ENCODE measurements at places on chromosomes 12 and 14.

DNA sequence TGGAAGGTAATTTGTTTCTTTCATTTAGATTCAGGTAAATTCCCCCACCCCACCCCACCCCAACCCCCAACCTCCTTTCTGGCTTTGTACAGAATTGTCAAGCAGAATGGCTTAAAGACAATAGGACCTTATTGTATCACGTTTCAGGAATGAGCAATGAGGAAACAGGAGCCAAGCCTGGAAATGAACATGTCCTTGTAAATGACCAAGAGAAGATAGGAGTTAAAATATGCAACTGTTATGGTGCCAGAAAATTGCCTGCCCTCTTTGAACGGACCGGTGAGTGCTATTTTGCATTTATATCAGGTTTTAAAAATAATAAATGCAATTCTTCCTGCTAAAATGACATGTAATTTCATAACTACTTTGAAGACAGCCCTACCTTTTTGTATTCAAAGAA lies 141.6 kb upstream of the PELI2 start:
- no peak for DNase-seq

- no peak for DNase-seq
Observed at GRCh38 chr12:93616584-93617101, 44.2 kb downstream of the SOCS2 start.

- no peak for DNase-seq
Observed at GRCh38 chr12:26711569-26711968, 121.4 kb downstream of the ITPR2 start.

DNA sequence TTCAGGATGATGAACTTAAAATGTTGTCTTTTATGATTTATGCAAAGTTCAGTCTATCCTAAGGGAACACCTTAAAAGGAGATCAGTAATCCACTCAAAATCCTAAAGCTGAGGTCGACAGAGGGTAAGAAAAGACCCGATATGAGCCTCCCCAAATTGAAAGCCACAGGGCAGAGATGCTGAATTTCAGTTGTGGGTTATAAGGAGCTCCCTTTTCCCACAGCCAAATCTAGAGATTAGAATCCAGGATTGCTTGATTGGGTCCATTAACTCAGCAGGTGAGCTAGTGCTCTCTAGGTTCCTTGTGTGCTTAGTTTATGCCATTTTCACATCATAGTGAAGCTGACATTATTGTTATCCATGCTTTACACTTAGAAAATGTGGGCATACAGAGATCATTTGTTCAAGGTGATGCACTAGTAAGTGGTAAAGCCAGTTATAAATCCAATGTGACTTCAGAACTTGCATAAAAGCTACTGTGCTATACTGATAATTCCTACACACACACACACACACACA lies 417.5 kb downstream of the TMEM117 start:
- DNase-seq = no peak

DNA sequence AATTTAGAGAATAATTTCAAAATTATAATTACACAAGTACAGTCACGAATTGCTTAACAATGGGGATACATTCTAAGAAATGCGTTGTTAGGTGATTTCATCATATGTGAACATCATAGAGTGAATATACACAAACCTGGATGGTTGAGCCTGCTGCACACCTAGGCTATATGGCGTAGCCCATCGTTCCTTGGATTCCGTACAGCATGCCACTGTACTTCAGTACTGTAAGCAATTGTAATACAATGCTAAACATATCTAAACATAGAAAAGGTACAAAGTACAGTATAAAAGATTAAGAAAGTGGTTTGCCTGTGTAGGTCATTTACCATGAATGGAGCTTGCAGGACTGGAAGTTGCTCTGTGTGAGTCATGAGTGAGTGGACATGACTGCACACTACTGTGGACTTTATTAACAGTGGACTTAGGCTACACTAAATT lies 286.2 kb downstream of the CACNA1C start:
- no peak for DNase-seq

- DNase-seq = no peak
Observed at GRCh38 chr14:22184830-22185168, 404.2 kb downstream of the DAD1 start.

DNA sequence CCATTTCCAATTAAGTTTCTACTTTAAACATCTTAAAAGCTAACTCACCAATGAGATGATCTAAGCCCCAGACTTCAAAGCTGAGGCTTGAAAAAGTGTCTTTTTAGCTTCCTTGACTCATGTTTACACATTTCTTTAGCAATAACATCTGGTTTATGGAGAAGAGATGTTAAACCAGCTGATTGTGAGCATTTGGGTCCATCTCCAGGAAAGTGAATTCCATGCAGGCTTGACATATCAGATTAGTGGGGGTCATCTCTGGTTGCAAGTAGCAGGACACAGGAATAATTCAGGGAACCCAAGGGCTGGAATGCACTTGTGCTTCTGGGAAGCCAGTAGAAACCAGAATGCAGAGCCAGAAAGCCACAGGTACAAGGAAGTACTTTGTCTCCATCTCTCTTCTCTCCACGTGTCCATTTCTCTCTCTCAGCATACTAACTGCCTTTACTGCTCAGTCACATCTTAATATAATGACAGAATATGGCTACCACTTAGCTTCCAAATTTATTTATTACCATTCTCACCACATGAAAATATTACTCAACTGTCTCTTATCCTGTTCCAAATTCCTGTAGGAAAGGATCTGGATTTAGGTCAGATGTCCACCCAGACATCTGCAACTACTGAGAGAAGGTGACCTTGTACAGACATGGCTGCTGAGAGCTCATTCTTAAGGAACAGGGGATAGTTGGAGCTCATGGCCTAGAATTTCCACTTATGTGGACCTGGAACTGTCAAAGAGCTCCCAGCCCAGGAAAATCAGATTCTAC lies 104.4 kb downstream of the SCN8A start:
- no peak for DNase-seq

DNA sequence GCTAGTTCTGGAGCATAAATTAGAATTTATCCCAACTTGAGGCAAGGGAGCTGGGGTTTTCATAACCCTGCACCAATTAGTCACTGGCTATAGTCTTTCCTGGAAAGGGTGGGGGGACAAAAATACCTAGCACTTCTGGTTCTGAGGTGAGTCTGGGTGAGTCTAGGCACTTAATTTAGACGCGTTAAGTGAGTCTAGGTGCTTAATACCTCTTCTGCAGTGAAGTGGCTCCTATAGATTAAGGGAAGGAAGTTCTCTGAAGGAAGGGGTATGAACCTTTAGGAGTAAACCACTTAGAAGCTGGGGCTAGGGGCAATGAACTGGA lies 251.7 kb downstream of the EFCAB11 start:
- DNase-seq = no peak

- DNase-seq = no peak
Observed at GRCh38 chr12:106994579-106995220, 7.8 kb upstream of the MTERF2 start.

GRCh38 chr12:51630986-51631385 lies 40.0 kb downstream of the SCN8A start:
- no peak for DNase-seq

GRCh38 chr12:24921251-24922038 lies 27.5 kb downstream of the BCAT1 start:
- no peak for DNase-seq

GRCh38 chr14:69468949-69469348 lies 15.6 kb upstream of the PLEKHD1 start:
- DNase-seq = no peak

DNA sequence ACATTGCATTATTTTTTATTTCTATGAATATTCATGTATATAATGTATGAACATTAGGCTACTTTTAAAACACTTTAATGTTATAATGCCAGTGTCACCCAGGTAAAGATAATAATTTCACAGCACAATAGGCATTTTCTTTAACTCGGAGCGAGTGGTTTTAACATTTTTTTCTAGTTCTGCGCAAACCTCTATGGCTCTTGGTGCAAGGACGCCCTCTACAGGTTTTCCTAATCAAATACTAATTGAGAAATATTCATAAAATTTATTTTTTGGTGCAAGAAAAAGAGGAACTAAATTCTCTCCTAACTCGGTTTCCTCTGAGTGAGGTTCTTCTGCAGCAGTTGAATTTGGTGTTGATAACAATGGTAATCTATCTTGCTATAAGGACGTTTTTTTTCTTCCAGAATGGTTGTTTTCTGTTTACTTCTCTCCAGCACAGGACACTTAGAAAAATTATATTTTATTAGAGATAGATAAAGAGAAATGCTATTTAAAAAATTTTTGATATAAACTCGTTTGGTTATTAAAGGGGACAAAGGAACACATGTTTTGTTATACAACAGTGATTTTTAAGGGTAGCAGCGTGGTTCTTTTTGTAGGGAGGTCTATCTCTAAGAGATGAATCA lies 2.4 kb upstream of the WIF1 start:
- no peak for DNase-seq

GRCh38 chr12:108257004-108257403 lies 82.1 kb downstream of the CMKLR1 start:
- no peak for DNase-seq

DNA sequence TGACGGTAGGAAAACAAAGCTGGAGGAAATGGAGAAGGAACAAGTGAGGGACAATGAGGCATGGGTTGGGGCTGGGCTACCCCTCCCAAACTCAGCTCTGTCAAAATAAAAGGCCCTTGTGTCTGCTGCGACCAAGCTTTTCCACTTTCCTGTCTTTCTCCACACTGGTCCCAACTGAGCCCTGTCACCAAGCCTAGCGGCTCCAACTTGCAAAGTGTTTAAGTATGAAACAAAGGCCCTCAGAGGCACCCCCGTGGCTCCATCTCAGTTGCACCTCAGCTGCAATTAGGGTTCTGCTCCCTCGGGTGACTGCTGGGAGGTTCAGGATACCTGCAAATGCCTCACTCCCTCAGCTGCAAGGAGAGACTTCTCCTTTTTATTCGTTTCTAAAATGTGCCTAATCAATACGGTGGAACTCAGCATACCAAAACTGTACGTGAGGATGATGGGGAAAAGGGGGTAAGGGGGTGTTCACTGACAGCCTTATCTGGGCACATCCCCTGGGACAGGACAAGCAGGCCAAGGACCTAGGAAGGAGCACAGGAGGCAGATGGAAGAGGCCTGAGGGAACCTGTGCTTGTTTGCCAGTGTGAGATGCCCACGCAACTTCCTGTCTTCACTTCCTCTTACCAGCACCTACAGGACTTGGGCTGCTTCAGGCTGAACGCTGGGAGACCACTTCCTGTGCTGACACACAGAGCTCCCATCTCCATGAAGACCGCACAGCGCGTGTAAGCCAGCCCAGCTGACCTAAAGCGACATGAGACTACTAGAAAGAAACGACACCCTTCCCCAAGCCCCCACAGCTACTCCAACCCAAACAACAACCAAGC lies 8.9 kb downstream of the VAMP1 start:
- no peak for DNase-seq

DNA sequence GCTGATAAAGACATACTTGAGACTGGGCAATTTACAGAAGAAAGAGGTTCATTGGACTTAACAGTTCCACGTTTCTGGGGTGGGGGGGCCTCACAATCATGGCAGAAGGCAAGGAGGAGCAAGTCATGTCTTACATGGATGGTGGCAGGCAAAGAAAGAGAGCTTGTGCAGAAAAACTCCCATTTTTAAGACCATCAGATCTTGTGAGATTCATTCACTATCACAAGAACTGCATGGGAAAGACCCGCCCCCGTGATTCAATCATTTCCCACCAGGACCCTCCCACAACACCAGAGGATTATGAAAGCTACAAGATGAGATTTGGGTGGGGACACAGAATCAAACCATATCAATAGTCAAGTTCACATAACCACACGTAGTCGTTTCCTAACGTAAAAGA lies 85.5 kb downstream of the USP15 start:
- no peak for DNase-seq

GRCh38 chr12:108099778-108100489 lies 29.2 kb upstream of the WSCD2 start:
- DNase-seq = no peak

DNA sequence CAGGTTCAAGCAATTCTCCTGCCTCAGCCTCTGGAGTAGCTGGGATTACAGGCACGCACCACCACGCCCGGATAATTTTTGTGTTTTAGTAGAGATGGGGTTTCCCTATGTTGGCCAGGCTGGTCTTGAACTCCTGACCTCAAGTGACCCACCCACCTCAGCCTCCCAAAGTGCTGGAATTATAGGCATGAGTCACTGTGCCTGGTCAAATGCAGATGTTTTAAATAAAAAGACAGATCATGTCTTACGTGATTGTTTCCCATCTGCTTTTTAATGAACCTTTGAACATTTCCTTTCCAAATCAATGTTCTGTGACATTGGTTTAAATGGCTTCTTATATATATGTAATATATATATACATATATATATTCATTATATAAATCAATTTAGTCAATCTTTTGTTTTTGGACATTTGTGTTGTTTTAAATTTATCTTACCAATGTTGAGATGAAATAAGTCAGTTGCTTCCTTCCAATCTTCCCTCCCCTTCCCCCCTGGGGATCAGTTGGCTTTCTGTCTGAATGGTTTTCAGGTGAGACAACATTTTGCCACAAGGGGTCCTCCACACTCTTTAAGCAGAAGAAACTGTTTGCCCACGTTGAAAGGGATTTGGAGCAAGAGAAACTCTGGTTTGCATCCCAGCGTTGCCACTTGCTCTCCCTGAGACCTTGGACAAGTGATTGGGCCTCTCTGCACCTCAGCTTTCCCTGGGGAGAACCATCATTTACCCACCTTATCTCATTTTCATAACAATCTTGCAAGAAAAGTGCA lies 47.6 kb upstream of the RBM19 start:
- DNase-seq = no peak

GRCh38 chr12:49548822-49549648 lies 10.2 kb downstream of the KCNH3 start:
- no peak for DNase-seq

- no peak for DNase-seq
Observed at GRCh38 chr14:73591690-73592449, at the start of gene ACOT4. Gene ACOT4, plus strand, starts transcription at chr14:73591873. Its CDS starts 87 bp downstream, at chr14:73591960.

DNA sequence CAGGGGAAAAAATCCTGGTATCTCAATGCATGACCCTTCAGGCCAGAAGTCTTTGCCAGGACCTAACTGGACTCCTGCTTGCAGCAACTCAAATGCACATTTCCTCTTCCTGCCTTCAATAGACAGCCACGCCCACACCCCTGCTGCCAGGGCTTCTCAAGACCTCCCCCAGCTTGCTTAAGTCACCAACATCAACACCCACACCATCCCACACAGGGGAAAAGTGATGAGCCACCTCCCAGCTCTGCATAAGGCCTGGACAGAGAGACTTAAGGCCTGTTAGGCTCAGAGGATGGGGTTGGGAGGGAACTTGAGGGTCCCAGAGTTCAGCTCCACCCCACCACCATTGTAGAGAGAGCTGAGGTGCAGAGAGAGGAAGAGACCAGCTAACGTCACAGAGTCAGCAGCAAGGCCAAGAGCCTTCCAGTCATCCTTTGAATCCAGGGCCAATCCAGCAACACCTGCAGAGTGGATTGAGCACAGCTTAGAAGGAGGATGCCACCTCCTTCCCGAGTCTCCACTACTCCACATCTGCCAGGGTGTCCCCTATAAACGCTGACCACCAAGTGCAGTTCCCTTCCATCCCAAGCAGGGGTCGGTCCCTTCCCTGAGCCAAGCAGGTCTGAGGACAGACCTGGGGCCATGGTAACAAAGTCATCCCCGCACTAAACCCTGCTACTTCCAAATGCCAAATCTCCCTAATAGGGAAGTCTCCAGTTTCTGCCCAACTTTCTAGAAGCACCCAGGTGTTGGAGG lies 50.0 kb downstream of the KDM2B start:
- no peak for DNase-seq

All from NCI-H446 (cell line).